ENCODE measurements at places on chromosomes 3 and 15.

DNA sequence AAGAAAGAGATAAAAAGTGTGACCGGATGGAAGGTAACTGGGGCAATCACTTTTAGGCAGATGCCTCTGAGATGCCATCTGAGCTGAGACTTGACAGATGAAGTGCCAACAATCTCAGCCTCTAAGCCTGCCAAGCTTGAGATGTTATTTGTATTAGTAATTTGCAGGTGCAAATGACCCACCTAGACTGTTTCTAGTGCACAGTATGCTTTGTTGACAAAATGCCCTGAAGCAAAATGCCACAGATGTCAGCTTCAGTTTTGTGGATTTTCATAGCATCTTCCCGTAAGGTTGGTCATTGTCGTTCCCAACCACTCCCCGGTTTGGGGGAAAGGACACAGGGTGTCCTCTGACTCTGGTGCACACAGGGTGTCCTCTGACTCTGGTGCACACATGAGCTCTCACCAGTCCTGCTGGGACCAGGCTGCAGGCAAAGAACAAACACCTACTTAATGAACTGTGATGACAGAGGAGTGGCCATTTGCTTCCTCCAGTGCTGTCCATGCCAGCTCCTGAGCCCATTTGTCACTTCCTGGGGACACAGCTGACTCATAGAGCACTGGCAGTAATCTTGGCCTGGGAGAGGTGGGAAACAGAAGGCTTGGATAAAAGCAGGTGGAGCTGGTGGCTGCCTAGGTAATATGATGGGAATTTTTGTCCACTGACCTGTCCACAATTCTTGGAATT lies 16.7 kb upstream of the PPP1R2 start:
- no peak for DNase-seq

GRCh38 chr3:46889381-46890110 lies 12.0 kb downstream of the PTH1R start:
- DNase-seq, result no peak

GRCh38 chr3:119395923-119396358 lies 67.5 kb downstream of the TMEM39A start:
- DNase-seq, result no peak

- no peak for DNase-seq
Observed at GRCh38 chr3:549636-550035, 353.1 kb downstream of the CHL1 start.

- DNase-seq, result no peak
Observed at GRCh38 chr3:139423232-139423631, 33.8 kb upstream of the COPB2 start.

DNA sequence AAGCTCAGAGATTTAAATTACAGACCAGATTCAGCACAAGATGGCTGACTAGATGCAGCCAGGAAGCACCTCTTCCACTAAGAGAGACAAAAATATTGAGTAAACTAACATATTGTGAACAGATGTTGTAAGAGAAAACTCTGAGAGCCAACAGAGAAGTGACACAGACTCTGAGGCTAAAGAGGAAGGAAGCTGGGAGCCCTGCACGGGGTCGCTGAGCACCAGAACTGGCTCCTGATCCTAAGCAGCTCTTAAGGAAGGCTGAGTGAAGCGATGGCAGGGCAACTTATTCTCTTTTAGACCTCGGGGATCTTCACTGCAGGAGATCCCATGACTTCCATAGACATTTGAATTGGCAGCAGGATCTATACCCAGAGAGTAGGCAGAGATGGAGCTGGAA lies 578.0 kb upstream of the GRM7 start:
- no peak for DNase-seq

GRCh38 chr3:39133093-39133490 lies 20.3 kb downstream of the CSRNP1 start:
- no peak for DNase-seq

DNA sequence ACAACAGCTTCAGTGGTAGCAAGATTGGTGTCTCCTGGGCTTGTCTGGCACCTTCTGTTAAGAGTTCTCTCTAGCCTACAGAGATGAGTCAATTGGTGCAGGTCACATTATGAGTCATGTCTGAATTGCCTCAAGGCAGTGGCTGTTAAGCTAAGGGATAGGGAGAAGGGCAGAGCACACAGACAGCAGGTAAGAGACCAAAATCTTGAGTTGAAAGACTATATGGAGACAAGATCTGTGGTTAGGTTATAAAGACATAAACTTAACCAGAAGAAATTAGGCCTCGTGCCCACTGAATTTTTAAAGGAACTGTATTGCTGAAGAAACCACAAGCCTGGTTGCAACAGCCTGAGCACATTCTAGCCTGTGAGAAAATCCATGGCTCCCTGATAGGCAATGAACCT lies 19.2 kb upstream of the KPNA1 start:
- peak; percentile 61 for DNase-seq

DNA sequence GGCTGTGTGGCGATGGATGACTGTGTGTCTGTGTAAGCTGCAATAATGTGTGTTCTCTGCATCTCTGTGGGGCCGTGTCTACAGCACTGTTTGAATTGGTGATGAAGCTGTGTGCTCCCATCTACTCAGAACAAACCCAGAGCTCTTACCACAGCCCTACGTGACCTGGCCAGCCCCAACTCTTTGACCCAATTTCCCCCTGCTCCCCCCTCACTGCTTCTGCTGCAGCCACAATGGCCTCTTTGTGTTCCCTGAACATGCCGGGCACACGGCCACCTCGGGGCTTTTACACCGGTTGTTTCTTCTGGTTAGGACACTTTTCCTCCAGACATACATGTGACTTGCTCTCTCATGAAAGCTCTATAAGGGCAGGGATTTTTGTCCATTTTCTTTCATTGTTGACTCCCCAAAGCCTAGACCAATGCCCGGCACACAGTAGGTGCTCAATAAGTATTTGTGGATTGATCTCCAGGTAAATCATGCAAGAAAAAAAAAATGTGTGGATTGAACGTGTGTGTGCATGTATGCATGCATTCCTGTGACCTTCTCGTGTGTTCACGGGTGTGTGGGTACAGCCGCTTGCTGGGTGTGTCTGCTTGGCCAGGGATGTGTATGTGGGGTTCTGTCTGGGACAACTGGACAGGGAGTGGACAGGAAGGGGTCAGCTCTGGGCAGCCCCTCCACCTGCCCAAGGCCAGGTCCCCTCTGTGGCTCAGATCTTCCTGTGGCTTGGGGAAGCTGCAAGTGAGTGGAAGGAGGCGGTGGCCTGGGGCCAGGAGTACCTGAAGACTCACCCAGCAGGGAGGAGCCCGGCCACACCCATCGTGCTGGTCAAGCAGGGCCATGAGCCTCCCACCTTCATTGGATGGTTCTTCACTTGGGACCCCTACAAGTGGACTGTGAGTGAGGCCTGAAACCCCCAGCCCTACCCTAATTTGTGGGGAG lies 14.8 kb downstream of the VILL start:
- no peak for DNase-seq

DNA sequence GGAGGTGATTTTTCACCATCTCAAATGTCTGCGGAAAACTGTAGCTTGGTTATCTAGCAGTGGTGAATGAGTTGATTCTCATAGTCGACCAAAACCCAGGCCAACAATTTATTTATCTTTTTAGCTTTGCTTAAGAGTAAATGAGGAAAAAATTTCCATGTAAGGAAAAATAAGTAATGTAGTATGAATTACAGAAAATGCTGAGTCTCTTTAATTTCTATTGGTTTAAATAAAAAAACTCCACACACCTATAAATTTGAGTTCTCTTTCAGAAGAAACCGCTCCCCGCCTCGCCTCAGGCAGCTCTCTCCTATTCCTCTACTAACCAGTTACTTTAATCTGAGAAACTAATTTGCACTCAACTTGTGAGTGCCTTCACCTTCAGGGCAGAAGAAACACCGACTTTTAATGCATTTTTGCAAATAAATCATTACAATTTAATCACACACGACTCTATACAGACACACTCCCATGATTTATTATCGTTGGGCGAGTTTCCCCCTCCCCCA lies 540 bp upstream of the RSRC1 start:
- no peak for DNase-seq

GRCh38 chr3:66703501-66703900 lies 202.7 kb upstream of the LRIG1 start:
- DNase-seq, result no peak

Data from stimulated activated CD4-positive, alpha-beta T cell treated with anti-CD3 and anti-CD28 coated beads, Interleukin-15, amount 100 ng/mL, for 24 hours (primary cell).